ENCODE measurements at places on chromosomes 16 and 17.
A peak's percentile ranks its signal among the peaks of the same experiment; 100 is the strongest.

GRCh38 chr17:8365143-8365542 lies 11.4 kb downstream of the KRABD2 start:
- DNase-seq = peak; percentile 56

GRCh38 chr17:33689725-33690124 lies 396.6 kb upstream of the ASIC2 start:
- no peak for DNase-seq

DNA sequence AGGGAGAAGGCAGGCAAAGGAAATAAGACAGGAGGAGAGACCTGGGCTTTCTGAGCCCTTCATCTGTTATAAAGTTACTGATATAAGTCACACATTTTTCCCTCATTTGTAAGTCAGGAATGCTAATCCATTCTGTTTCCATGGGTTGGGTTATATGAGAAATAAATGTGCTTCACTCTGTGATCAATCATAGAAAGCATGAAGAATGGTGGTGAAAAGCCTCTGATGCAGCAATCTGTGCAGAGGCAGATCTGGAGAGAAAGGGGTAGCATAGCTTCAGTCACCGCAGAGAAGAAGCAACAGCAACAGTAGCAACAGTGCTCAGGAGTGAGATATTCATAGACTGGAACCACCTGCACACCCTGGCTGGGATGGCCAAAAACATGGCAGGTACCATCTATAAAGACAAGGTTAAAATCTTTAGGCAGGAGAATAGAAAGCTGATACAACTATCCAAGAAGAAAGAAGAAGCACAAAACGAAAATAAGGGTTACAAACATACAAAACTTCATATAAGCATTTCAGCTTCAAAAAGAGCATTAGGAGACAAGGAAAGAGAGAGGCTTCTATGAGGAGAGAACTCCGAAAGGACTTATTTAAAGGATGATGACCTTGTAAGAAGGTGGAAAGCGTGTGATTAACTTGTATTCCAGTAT lies 41.9 kb downstream of the TMEM100 start:
- no peak for DNase-seq

DNA sequence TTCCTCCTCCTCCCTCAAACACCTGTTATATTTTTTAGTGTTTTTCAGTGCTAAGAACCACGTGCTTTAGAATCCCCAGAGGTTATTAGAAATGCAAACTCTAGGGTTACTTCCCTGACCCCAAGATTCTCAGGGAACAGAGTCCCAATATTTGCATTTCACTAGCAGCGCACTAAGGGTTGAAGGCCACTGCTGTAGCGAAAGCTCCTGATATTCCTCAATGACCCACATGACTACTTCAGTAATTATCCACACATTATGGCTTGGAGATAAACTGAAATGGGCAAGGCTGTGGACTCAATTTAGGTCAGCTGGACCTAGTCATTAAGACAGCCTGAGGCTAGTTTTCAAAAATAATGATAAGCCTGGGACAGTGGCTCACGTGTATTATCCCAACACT lies 78.5 kb upstream of the BCAR1 start:
- no peak for DNase-seq

GRCh38 chr16:47142486-47142820 lies 1.3 kb downstream of the NETO2 start:
- peak; percentile 23 for DNase-seq

DNA sequence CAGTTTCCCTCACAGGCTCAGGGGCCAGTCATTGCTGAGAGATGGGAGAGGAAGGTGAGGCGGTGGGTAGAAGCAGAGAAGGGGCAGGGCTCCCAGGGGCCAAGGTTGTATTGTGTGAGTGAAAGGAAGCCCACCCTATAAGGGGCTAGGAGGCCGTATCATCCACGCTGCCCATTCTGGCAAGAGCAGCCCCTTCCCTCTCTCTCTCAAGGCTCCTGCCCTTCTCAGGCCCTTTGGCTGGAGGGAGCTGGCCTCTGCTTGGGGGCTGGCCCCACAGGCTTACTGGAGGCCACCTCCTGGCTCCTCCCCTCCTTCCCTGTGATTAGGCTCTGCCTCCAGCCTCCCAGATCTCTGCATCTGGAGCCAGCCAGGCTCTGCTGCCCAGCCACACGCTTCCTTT lies 7.6 kb downstream of the TBKBP1 start:
- no peak for DNase-seq

DNA sequence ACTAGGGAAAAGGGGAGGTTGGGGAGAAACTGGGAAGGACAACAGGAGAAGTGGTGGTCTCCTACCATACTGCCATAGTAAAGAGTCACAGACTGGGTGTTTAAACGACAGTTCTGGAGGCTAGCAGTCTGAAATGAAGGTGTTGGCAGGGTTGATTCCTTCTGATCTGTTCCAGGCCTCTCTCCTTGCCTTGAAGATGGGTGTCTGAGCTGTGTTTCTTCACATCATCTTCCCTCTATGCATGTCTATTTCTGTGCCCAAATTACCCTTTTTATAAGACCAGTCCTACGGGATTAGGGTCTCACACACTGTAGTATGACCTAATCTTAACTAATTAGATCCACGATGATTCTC lies 79.8 kb upstream of the TMEM97 start:
- no peak for DNase-seq

GRCh38 chr17:14925498-14925897 lies 339.6 kb downstream of the PMP22 start:
- DNase-seq = no peak

DNA sequence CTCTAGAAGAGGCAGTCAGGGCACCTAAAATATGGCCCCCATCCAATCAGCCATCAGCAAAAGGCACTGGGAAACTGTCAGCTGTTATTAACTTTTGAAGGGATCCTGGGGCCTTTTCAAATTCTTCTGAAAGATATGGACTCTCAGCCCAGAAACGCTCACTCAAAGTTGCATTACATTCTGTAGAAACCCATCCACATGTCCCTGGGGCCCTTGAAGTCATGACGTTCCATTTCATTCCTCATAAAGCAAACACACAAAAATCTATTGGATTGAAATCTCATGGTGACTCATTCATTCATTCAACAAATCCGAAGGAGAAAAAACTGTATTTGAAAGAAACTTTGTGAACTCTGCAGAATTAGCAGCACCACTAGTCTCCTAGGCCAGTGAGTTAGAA lies 215.3 kb downstream of the C16orf95 start:
- peak; percentile 45 for DNase-seq

GRCh38 chr16:78297066-78297666 lies 197.7 kb downstream of the WWOX start:
- no peak for DNase-seq

DNA sequence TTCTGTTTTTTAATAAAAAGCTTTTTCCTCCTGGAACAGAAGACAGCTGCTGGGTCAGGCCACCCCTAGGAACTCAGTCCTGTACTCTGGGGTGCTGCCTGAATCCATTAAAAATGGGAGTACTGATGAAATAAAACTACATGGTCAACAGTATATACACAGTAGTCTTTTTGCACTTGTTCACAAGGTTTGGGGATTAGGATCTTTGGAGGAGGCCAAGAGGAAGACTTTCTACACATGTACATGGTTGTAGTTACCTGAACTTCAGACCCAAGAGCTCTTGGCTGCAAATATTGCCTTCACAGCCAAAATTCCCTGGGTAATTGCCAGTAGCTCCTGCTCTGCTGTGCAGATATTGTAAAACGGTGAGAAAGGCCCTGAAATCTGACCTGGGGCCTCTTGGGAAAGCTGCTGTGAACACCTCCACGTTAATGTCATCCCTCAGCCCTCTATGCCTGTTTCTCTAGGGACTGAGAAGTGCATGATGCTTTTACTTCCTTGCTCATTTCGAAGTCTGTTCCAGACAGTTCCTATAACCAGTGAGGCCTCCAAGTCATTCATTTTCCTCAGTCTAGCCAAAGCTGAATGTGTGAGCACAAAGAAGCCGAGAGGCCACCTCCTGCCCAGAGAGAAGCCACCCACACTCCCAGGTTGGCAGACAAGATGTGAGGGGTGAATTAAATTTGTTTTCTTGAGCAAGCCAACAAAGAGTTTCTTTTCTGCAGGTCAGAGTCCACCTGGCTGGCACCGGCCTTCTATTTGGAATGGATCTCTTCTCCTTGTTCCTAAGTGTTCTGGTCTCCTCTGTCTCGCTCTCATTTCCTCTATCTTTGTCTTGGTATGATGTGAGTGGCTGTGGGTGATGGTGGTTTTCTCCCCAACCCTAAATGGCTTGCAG lies 15.9 kb downstream of the ANKRD40 start:
- no peak for DNase-seq

- no peak for DNase-seq
These were observed 3.2 kb downstream of the TMC6 start for GRCh38 chr17:78125138-78125913.

- peak; percentile 2 for DNase-seq
These were observed 206.2 kb downstream of the AXIN2 start for GRCh38 chr17:65355246-65355645.

- DNase-seq = peak; percentile 39
These were observed 23.0 kb downstream of the SLC35G3 start for GRCh38 chr17:35170968-35171771.

DNA sequence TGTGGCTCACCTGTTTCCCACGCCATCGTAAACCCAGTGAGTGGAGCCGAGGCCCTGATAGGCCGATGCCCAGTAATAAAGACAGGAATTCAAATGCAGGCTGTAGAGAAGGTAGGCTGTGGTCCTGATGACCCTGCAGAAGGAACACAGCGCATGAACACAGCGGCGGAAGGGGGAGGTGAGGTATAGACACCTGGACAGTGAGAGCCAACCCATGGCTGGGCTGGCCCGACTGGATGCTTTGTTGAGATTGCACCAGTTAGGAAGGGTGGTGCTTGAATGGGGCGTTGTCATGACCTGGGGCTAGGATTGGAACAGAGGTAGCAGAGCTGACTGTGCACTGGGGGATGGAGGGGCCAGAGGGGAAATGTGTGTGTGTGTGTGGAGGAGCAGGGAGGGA lies 59.2 kb downstream of the CNGB1 start:
- DNase-seq = no peak

DNA sequence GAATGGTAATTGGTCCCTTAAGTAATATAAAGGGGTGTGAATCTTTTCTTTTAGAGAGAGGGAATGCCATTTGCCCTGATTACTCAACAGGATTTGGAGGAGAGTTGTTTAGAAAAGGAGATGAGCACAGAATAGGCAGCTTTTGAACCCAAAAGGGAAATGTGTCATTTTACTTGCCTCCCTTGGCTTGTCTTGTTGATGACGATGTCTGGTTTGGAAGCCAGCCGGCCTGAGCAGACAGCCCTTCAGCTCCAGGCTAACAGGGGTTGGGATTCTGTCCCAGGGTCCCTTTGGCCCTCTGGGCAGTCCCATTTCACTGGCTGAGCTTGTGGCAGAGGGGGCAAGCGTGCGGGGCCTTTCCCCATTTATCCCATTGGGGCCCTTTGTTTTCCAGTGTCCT lies 22.3 kb upstream of the PRKAR1A start:
- no peak for DNase-seq

DNA sequence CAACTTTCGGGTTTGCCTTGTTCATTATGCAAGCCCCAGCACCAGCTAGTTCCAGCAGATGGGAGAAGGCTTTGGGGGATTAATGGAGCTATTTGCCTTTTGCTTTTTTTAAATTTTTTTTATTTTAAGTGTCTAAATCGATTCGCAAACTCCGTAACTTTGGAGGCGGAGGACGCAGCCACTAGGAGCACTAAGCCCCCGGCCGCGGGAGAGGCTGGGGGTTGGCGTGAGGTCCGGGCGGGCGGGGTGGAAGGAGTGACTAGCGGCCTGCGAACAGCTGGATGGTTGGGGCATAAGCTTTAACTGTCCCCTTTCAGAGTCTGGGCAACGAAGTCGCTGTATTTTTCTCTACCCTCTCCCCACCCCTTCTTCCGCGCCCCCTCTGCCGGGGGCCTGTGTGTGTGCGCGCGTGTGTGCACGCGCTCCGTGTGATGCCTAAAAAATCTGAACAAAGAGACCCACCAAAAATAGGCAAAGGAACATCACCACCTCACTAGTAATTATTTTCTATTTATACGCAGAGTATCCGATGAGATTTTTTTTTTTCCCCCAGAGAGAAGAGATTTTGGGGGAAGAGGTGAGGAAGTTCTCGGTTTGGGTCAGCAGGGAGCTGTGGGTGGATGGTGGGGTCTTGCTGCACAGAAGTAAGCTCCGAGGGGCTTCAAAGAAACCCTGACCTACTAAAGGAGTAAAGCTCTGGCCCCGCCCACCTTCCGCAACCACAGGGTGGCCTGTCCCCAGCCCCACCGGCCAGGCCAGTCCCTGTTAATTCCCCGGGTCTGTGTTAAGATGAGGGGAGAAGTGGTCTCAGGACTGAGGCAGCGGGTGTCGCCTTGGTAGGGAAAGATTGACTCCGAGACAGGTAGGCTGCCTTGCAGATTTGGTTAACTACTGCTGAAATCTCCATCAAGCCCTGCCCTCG lies 2.3 kb downstream of the SHISA9 start:
- no peak for DNase-seq

- DNase-seq = no peak
These were observed 16.6 kb upstream of the DBNDD1 start for GRCh38 chr16:90035902-90036301.

DNA sequence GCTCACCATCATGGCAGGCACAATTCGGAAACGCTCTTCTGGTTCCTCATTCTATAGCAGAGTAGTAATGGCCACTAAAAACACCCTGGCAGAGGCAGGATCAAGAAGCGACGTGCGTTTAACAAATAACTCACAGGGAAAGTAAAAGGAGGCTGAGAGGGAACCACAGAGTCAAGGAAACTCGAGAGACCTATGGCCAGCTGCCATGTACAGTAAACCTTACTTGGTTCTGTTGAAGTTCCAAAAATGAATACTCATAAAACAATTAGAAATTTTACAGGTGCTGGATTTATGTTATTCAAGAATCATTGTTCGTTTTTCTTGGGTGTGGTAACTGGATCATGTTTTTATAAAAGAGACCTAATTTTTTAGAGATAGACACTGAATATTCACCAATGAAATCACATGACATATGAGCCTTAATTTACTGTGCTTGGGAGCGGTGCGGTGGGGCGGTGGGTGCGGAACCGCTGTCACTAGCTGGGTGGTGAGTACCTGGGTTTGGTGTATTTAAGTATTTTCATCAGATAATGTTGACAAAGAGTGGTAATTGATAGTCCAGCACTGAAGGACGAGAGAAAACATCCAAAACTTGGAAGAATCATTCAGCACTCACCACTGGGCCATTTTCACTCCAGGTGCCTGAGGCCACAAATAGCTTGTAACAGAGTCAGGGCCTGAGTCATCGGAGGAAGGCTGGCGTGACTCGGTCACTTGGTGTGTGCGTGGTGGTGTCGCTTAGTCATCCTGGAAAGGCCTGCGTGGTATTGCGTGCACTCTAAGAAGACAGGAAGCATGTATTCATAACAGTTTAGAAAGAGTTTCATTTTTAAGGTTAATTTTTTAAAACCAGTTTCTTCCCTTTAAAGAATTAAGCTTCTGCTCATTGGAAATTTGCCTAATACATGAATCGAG lies 135.4 kb upstream of the CHMP6 start:
- DNase-seq = peak; percentile 99

GRCh38 chr17:81290230-81290629 lies 4.9 kb downstream of the SLC38A10 start:
- DNase-seq = no peak

Data from EH (cell line).